H7 (cell line): ENCODE measurements at places on chromosomes 4 and X. TPM values are rescaled to one million over a fixed set of nuclear protein-coding genes. Genes with fewer than 3 reads are reported as not detected.

BRS3 gene
- total RNA-seq: not detected in 2 replicates

LONRF3 gene
- 0.10 TPM in 1 of 2 replicates, not detected in the other for total RNA-seq

CSAG1 gene
- total RNA-seq: not detected in 2 replicates

ZDHHC15 gene
- 1.5 and 2.2 TPM in 2 replicates for total RNA-seq

CXCL10 gene
- not detected in 2 replicates for total RNA-seq

PAGE2B gene
- not detected in 2 replicates for total RNA-seq

LAMTOR3 gene
- 32.2 and 32.9 TPM in 2 replicates for total RNA-seq

SGMS2 gene
- 0.17 and 0.37 TPM in 2 replicates for total RNA-seq

KLB gene
- total RNA-seq: 0.04 TPM in 1 of 2 replicates, not detected in the other

DSPP gene
- not detected in 2 replicates for total RNA-seq

STARD8 gene
- total RNA-seq: 9.5 and 16.1 TPM in 2 replicates

MRFAP1 gene
- total RNA-seq: 82.2 and 83.2 TPM in 2 replicates

DNA sequence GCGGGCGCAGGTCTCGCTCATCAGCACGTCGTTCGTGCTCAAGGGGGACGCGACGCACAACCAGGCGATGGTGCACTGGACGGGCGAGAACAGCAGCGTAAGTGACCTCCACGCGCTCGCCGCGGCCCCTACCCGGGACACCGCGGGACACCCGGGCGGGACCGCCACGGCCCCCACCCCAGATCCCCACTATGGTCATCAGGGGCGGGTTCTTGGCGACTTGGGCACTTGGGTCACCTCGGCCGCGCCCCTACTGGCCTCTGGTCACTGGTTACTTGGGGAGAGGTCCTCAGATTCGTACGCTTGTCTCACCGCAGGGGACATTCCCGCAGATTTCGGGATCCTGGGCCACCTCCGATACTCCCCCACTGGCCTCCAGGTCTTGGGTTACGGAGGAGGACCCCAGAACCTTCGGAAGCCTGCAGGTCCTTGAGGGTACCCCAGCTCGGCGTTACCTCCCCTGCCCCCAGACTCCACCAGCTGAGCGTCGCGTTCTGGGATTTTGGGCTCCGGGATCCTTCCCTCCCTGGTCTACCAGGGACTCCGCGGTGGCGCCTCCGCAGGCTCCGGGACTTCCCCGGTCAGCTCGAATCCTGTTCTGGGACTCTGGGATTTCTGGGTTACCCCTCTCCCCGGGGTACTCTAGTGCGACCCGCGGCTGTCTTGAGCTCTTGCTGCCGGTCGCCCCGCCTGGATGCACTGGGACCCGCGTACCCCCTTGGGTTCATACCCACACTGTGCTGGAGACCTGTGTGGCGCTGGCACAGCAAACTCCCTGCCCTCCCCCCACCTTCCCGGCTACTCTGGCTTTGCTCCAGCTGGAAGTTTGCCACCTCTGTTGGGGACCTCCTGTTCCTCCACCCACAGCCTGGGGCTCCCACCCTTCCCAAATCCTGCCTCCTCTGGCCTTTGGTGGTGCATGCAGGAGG is 956 bp downstream of the SORCS2 start:
- DNase-seq: peak; percentile 78

DNA sequence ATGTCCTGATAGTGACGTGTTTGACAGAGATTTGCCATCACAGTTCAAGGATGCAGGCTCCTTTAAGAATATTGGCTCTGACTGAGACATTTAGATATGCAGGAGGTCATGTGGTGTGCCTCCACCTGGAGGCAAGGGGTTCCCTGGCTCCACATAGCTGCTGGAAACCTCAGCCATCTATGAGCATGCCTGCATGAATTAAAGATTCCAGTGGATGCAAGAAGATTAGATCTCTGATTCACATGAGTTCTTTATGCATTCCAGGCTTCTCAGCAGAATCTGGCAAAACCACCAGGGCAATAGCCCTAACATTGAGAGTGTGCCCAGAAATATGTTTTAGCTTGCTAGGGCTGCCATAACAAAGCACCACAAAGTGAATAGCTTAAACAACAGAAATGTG is 298.5 kb upstream of the AADAT start:
- no peak for DNase-seq

GRCh38 chr4:6119507-6120020 is 80.8 kb downstream of the JAKMIP1 start:
- no peak for DNase-seq

- no peak for DNase-seq
These were observed 24.2 kb upstream of the AMELX start for GRCh38 chrX:11269006-11269405.

DNA sequence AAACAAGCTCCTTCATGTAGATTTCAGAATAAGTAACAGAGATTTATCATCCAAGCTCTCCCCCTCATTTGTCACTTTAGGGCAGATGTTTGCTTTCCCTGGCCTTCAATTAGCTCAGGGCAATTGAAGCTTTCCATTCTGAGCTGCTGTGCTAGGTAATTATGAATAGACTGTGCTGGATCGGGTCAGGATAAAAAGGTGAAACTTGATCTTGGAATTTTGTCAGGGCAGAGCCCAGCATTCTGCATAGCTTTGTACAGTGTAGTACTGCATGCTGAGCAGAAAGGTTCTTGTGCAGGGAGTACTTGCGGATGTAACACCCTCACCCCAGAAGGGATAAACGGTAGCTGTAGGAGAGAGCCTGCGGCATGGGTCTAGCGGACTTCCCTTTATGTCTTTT is 64.0 kb upstream of the CLDN34 start:
- no peak for DNase-seq

- no peak for DNase-seq
These were observed 224.9 kb upstream of the MAD2L1 start for GRCh38 chr4:120291541-120291940.

DNA sequence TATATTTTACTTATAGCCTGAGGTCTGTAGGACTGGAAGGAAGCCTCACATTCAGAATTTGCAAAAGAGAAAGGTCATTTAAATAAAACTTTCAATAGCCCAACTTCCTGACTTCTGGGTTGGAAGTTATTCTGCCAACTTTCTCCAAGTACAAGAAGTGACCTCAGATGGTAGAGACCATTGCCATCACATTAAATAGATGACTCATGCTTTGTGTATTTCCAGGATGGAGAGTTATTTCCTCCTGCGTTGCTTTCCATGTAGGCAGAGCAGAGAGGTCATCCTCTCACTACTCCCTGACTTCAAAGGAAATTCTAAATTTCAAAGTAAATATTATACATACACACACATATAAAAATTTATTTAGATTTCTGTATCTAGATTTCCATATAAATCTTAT is 73.0 kb upstream of the NR3C2 start:
- DNase-seq: no peak

GRCh38 chrX:29040160-29040559 is 452.9 kb downstream of the IL1RAPL1 start:
- no peak for DNase-seq

DNA sequence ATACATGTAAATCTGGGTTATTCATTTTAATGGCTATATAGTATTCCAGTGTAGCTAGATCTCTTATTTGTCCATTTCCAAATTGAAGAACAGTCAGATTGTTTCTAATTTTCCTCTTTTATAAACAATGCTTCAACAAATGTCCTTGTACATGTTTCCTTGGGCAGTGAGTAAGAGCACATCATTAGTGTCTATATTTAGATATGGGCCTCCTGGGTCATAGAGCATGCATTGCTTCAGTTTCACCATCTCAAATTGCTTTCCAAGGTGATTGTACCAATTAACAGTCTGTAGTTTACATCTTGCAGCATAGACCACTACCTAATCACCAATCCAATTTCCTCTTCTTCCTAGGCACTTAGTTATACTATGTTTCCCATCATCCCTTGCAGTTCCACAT is 13.4 kb downstream of the PHKA2 start:
- DNase-seq: no peak

DNA sequence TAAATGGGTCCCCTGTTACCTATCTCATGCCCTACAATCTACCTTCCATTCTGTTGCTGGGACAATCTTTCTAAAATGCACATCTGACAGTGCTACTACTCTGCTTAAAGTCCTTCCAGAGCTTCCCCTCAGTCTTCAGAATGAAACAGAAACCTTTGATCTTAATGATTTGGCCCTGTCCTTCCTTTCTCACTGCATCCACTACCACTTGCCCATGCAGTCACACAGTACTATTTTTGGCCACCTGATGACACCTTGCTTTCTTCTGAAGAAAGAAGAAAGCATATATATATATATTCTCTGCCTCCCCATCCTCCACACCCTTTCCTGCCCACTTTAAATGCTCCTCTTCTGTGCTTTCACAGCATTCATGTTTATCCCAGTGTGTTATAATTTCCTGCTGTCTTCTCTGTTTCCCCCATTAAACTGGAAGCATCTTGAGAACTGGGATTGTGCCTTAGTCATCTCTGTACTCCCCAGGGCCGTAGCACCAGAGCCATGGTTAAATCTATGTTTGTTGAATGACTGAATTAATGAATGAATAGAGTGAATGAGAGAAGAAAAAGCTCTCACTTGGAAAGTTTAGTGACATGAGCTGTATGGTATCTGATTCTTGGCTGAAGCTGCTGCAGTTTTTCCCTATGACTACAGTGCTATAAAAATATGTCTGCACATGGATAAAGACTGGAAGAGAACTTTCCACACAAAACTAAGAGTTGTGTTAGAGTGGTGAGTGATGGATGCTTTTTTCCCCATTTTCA is 56.2 kb downstream of the RTL9 start:
- no peak for DNase-seq

DNA sequence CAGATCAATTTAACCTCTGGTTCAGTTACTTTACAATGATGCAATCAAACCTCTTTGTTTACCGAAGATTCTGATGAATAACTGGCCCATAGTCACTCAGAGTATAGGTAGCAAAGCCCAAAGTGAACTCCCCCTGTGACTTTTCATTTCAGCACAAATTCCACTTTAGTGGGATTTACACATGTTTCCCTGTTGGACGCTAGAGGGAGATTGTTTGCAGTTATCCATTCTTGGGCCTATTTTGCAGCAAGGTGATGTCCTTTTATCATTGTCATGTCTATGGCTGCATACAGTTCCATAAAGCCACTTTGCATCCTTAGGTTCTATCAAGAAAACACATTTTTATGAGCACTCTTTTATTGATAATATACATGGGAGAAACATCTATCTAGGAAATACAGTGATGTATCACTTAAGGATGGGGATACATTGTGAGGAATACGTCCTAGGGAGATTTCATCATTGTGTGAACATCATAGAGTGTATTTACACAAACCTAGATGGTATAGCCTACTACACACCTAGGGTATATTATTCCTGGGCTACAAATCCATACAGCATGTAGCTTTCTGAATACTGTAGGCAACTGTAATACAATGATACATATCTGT is 14.5 kb upstream of the DKK2 start:
- no peak for DNase-seq

DNA sequence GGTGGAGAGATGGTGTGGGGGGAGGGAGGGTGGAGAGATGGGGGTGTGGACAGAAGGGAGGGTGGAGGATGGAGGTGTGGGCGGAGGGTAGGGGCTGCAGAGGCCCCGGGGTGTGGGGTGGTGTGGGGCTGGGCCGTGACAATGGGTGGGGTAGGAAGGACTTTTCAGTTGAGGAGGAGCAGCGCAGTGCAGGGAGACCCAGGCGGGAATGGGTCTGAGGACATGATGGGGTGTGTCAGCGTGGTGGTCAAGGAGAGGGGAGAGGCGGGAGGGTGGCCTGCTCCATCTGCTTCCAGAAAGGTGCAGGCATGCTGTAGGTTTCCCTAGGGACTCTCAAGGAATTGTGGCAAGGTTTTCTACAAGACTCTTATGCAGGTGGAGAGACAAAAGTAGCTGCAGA is 48.9 kb downstream of the RGS12 start:
- DNase-seq: peak; percentile 64

DNA sequence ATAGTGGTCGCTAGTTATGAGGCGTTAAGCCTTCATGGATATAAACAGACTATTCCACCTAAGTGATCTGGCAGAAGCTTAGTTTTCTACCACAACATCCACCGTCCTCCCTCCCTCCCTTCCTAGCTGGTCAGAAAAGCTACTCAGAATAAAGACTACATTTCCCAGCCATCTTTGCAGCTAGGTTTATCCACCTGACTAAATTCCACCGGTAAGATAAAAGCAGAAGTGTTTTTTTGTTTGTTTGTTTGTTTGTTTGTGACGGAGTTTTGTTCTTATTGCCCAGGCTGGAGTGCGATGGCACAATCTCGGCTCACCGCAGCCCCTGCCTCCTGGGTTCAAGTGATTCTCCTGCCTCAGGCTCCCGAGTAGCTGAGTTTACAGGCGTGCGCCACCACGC is 44.3 kb downstream of the HELT start:
- no peak for DNase-seq

- DNase-seq: no peak
These were observed 204.9 kb downstream of the MAD2L1 start for GRCh38 chr4:119861731-119862130.

DNA sequence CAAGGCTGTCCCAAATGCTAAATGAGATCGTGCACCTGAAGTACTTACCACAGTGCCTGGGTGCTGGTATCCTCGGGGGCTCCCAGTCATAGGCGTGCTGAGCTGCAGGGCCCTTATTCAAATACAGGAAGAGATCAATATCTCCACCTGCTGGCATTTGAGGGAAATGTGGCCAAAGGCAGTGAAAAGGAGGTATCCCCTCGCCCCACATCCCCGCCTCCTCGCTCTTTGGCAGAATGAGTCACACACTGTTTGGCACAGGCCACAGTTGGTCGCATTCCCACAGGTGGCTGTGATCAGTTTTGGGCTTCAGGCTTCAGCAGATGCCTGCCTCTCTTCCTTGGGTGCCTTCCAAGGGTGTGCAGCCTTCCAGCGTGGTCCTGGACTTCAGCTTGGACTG is 28.4 kb downstream of the ZNF185 start:
- DNase-seq: peak; percentile 90

DNA sequence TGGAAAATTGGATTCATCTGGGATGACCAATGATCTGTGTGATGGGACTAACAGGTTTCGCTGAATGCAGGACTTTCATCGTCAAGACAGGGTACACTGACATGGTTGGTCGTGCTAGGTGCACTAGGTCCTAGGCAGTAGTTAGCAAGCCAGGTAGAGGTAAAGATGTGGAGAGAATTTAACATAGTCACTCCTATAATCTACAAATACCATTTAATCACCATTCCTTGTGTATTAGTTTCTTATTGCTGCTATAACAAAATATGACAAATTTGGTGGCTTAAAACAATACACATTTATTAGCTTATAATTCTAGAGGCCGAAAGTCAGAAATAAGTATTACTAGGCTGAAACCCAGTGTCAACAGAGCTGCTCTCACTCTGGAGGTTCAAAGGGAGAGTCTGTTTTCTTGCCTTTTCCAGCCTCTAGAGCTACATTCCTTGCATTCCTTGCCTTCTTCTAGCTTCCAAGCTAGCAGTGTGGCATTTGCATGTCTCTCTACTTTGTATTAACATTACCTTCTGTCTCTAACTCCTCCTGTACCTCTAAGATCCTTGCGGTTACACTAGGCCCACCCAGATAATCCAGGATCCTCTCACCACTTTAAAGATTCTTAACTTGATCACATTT is 98.7 kb upstream of the GRIA3 start:
- DNase-seq: peak; percentile 5

GRCh38 chr4:125042041-125042440 is 272.7 kb upstream of the FAT4 start:
- no peak for DNase-seq

GRCh38 chr4:32909736-32910135 is 2189.6 kb downstream of the PCDH7 start:
- no peak for DNase-seq

- no peak for DNase-seq
These were observed 57.7 kb downstream of the PRPS1 start for GRCh38 chrX:107686026-107686425.

- DNase-seq: no peak
These were observed 89.6 kb downstream of the SCD5 start for GRCh38 chr4:82708982-82709381.
